ENCODE measurements at places on chromosomes 3 and 15.

DNA sequence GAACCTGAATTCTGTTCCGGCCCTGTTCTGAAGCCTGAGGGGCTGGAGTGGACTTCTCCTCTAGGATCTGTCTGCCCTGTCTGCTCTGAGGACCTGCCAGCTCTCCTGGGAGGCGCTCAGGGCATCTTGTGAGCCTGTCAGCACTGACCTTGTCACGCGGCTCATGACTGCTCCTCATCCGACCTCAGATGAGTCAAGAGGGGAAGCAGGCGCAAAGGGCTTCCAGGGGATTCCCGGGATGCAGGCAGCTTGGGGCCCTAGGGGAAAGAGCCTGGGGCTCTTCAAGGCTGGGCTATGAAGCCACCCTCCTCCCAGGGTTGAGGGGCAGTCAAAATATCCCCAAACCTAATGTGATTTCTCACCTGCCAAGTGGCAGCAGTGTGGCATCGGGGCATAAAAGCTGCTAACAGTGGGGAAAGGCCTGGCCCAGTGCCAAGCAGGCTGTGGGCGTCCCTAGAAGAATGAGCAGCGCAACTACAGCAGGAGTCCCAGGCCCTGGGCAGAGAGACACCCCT, 27.6 kb upstream of the ANKDD1A start:
- peak; percentile 51 for DNase-seq

DNA sequence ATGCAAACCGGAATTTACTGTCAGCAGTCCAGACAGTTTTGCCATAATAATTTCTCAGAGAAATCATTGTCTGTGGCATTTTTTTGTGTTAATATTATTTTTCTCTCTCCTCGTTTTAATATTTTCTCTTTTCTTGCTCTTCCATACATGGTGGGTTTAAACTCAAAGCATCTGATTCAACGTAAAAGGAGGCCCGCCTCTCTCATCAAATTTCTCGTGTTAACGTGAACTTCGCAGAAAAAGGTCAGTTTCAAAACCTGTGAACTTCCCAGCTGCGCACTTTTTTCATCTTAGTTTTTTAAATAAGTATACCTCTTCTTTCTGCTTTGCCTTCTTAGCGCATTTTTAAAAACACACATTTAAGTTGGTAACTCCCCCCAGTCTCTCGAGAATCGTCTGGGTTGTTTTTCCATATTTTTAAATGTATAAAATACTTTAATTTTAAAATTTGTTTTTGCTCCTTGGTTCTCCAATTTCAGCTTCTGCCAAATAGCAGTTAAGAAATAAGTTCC, 9.1 kb downstream of the SHOX2 start:
- DNase-seq = no peak

GRCh38 chr3:61812517-61812916, 251.1 kb downstream of the PTPRG start:
- DNase-seq = no peak

GRCh38 chr3:122342803-122343202, 17.8 kb downstream of the CSTA start:
- no peak for DNase-seq

DNA sequence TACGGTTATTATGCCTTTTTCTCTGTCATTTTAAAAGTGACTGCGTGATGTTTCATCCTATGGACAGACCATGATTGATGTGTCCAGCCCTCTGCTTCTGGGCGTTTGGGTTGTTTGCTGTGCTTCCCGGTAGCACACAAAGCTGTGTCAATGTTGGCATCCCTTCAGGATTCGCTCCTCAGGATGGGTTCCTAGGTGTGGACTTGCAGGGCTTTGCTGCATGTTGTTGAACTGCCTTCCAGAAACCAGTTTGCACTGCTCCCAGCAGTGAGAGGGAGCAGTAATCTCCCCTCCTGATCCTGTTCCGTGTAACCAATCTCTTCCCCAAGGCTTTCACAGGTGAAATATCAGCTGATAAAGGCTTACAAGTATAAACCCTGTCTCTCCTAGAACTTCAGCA, 787 bp downstream of the TRPM1 start:
- no peak for DNase-seq

DNA sequence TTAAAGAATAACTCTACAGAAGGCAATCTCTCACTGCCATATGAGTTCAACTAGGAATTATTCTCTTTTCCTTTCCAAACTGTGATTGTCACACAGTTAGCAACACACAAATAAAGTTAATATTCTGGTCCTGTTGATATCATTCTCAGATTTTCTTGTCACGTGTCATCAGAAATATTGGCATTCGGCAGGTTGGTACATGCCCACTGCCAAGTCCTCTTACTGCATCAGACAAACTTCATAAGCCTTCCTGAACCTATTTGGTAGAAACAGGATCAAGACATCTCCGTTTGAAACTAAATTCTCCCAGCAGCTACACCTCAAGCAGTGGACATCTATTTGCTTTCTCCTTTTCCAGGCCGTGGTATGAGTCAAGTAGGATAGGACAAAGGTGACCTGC, 177.9 kb upstream of the SOX2 start:
- DNase-seq = no peak

DNA sequence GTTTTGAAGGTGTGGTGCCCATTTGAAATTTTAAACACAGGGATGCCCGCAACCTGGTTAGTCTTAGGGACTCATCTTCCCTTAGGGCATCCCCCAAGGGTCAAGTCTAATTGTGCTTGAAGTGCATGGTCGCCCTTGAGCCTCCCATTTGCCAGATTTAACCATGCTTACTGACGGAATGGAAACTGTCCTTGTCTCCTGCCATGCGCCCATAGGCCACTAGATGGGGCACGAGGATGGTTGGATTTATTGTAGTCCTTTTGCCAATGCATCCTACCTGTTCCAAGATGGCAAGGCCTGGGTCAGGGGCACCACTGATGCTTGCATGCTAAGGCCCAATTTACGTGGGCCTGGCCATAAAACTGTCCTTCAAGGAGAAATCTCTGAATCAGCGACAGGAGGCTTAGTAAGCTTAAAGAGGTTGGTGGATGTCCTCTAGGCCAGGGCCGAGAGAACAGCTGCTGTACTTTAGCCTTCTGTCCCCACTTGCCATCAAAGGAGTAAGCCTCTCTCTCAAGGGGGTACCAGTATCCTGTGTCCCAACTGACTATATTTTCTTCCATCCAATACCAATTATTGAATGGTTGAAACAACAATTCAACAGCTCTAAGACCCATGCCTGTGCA, 355.4 kb downstream of the OTOL1 start:
- DNase-seq = peak; percentile 11

DNA sequence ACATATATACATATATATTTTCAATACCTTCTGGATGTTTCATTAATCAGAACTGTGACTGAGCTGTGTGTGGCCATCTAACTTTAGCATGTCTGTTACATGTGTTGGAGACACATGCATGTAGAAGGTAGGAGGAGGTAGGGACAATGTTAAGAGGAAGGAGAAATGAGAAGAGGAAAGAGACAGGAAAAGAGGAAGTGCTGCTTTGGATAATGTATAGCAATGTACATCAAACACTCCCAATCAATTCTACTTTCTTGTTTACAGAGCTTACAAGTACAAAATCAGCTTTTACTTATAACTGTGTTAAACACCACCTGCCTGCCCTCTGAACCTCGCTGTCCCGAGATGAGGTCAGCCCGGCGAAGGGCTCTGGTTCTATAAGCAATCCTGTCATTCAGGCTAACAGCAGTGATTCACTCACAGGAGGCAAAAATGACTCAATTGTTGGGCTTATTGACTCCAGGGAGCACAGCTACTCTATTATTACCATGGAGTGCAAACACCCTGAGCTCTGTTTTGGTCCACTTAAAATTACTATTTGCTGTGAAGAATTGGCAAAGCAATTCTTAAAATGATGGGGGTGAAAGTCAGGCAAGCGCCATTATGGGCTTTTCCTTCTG, 188.9 kb downstream of the MEIS2 start:
- no peak for DNase-seq

- peak; percentile 57 for DNase-seq
These were observed 27.5 kb downstream of the MASP1 start for GRCh38 chr3:187264021-187264420.

DNA sequence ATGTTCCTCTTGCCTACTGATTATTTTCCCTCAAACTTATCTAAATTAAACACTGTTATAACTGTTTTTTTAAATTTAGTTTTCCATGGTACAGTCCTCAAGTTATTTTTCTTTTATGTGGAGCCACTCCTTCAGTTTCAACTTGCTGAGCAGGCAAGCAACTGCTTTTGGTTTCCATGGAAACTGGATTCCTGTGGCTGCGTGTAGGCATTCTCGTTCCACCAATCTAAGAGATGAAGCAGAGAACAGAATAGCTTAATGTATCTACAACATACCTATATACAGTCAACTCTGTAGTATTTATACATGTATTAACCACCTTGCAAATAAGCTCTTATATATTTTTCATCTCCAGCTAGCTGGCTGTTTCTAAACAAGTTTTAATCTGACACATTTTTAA, 25.8 kb upstream of the ANXA2 start:
- peak; percentile 86 for DNase-seq

DNA sequence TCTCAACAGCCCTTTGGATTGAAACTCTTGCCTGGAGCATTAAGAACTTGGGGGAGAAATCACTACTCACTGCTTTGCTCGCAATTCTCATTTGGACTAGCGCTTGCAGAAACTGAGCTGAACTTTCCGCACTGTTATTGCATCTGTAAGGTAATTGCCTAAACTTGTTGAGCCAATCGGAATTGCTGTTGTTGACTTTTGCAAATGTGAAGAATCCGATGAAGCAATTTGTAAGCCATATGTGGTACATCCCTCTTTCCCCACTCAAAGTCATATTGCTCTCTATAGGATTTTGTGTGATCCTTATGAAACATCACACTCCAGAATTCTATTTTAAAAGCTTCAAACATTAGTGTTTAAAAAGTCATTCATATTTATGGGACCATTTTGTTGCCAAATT, 191.7 kb upstream of the GBE1 start:
- no peak for DNase-seq

GRCh38 chr3:50119786-50120185, 31.1 kb downstream of the RBM5 start:
- DNase-seq = no peak

DNA sequence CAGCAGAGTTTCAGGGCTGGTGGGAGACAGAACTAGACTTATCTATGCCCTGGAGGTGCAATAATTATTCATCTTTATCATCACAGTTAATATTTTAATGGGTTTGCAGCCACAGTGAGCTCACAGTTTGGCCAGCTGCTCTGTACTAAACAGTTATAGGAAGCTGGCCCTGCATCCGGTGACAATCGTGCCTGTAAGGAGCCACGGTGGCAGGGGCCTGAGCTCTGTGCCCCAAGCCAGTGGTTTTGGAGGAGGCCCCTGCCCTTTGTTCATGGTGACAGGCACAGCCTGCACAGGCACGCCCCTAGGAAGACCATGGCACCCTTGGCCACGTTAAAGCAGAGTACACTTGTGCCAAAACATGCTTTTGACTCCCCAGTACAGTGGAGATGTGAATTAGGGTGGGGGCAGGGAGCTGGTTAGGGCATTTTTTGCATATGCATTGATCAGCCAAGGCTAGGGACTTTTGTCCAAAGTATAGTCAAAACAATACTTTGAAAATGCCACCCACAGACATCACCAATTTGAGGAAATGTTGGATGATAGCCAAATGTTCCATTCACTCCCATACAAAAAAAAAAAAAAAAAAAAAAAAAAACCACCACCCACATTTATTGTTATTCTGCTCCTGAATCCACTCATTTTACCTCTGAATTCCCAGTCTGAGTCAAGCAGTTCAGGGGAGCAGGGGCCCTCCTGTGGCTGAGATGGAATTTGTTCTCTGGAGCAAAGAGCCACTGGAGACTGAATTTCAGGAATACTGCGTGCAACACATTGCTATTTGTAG, 3.4 kb upstream of the RFTN1 start:
- DNase-seq = peak; percentile 61

DNA sequence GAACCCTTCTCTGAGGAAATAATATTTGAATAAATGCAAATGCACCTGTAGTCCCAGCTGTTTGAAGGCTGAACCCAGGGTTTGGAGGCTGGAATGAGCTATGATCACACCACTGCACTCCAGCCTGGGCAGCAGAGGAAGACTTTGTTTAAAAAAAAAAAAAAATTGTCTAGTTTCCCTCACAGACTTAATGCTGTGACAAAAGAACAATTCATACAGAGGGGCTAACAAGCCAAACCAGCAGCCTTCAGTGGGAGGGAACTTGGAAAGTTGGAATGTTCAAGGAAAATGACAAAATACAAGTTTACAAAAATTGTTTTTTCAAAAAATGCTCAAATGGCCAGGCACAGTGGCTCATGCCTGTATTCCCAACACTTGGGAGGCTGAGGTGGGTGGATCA, 228.0 kb upstream of the CGNL1 start:
- no peak for DNase-seq

DNA sequence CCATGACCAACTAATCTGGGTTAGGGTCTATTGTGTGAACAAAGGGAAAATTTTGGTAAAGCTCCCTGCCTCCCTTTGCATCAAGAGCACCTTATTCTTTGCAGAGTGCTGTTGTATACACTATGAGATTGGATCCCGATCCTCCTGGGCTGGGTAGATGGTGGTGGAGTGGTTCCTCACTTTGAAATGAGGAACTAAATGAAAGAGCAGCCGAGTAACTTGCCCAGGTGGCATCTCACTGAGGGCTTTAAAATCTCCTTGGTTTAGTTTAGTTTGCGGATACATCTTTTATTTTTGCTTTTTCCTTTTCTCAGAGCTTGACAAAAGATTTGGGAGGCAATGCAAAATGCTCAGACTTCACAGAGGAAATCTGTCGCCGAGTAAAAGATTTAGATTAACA, 19.4 kb downstream of the IDH3A start:
- no peak for DNase-seq

GRCh38 chr3:160473221-160473620, 23.6 kb upstream of the TRIM59 start:
- DNase-seq = peak; percentile 79

GRCh38 chr3:180068023-180068422, 31.3 kb upstream of the PEX5L start:
- no peak for DNase-seq

Measured in fibroblast of skin of left quadriceps (primary cell).